ENCODE measurements at places on chromosomes 2 and 18.

- DNase-seq: no peak
Observed at GRCh38 chr2:138201286-138201685, 237.0 kb downstream of the HNMT start.

DNA sequence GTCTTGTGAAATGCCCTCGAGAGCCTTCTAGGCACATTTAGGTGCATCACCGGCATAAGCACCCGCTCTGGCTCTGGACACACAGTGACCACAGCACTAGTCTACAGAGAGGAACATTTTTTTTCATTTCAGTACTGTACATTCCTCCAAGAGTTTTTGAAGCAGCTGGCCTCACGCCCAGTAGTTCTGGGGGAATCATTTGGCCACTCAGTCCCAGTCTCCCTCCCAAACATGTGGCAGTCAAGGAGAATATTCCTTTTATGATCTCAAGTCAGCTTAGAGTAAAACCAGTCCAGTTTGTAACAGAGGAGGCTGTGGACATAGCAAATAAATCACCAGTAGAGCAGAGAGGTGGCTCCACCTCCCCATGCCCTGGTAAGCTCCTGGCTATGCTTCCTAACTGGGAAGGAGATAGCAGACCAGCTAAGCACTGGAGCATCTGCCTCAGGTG is 48.1 kb downstream of the KCNE4 start:
- DNase-seq: no peak

- DNase-seq: no peak
Observed at GRCh38 chr2:166269322-166269721, 106.4 kb downstream of the SCN9A start.

- no peak for DNase-seq
Observed at GRCh38 chr2:1811971-1812350, 67.6 kb upstream of the PXDN start.

- peak; percentile 81 for DNase-seq
Observed at GRCh38 chr2:64330281-64331113, 123.5 kb upstream of the LGALSL start.

DNA sequence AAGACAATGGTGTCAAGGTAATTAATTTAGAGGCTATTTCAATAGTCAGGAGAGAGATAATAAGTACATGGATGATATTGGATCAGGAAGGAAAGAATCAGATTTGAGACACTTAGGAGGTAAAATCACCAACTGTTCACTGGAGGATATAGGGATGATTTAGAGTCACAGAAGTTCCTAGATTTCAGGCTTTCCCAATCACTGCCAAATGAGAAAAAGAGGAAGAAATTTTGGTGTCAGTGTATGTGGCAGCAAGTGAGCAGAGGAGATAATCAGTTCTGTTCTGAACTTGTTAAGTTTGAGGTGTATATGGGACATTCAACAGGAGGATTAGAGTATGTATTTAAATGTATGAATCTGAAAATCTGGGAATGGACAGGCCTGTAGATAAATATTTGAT is 640.4 kb downstream of the NR4A2 start:
- no peak for DNase-seq

- DNase-seq: no peak
Observed at GRCh38 chr18:37572736-37573135, 7.1 kb upstream of the CELF4 start.

DNA sequence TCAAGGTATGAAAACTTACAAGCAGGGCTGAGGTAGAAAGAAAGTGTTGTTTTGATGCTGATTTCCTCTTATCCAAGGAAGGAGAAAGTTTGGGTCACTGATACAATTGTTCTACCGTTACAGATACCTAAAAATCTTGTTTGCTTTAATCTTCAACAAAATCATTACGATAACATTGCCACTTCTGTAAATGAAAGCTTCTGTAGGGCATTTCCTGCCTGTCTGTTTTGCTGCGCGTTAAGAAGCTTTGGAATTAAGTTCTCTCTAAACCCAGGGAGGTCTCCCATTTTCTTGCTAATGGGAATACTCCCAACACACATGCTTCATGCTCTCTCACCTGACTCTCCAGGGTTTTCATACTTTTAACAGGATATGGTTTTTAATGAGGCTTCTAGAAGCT is 258.5 kb downstream of the PTGR3 start:
- no peak for DNase-seq

- DNase-seq: no peak
Observed at GRCh38 chr2:199847181-199847864, 3.7 kb downstream of the FTCDNL1 start.

DNA sequence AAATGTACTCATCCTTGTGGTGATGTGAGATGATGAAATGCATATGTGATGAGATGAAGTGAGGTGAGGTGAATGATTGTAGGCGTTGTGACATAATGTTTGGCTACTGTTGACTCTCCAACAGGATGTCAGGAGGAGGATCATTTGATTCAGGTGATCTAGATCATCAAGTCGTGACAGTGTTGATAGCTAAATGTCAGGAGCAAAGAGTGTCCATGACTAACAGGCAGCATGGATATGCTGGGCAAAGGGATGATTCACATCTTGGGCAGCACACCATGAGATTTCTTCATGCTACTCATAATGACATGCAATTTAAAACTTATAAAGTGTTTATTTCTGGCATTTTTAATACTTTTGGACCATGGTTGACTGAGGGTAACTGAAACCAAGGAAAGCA is 40.2 kb upstream of the UBXN4 start:
- DNase-seq: peak; percentile 53

- DNase-seq: no peak
Observed at GRCh38 chr2:160479269-160479668, 14.3 kb downstream of the RBMS1 start.

DNA sequence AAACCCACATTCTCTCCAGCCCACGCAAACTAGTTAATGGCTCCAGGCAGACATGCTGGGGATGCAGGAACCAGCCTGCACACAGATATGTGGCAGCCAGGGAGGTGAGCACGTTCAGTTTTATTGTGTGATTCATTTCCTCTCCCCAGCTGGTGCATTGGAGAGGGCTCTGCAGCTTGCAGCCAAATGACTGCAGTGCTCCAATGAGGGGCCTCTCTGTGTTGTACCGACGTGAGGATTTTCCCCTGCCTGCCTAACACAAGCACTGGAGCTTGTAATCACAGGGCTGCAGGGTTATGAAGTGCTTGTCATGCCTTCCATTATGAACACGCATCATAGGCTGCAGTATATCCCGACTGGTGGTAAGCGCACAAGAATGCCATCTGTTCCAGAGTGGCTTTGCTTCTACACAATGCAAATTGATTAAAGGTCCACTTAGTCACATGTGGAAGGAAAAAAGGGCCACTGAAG is 92.3 kb upstream of the THUMPD2 start:
- peak; percentile 82 for DNase-seq

DNA sequence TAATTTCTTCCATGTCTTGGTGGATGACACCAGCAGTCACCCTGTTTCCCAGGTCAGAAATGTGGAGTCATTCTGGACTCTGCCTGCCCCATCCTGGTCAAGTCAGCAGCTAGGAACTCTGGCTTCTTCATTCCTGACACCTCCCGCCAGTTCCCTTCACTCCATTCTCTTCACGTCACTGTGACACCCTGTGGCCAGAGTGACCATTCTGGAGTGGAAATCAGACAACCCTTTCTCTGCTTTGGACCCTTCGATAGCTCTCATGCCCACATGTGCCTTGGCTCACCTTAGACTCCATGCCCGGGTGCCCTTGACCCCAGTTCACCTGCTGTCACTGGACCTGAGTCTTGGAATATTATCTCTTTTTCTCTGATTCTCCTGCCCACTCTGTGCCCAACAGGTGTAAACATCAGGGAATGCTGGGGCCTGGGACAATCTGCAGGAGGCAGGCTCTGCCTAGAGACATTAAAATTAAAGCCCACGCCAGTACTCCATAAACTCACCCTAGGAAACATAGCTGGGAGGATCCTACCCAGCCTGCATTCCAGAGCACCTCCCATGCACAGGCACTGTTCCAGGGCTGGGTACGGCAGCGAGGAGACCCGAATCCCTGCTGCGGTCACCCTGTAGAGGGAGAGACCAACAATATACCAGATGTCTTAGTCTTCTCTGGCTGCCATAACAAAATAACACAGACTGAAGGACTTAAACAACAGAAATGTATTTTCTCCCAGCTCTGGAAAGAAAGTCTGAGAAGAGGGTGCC is 41.1 kb upstream of the FAHD2A start:
- DNase-seq: no peak

DNA sequence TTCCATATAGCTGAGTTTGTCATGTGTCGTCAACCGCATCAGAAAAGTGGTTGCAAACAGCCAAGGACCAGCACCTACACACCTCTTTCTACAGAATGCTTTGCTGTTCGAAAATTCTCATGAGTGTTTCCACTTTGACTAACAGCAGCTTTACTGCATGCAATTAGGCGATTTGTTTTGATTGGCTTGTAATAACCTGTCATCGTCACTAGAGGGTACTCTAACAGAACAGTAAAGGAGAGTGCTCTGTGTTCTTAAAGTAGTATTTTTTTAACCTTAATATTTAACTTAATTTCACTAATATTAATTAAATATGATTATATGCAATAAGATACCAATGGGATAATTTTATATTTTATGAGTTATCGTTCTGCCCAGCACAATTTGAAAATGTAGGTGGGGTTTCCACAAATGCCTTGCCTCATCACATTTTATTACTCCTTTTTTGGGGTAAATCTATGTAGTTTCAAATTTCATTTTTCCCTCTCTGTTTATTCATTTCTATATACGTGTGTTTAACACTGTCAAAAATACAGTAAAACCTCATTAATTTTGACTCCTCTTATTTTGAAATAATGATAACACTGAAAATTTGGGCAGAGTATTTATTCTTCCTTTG is 502.2 kb downstream of the NRXN1 start:
- peak; percentile 68 for DNase-seq

- no peak for DNase-seq
Observed at GRCh38 chr2:161147856-161148255, 12.4 kb upstream of the TANK start.

- DNase-seq: peak; percentile 24
Observed at GRCh38 chr2:37627710-37628109, 43.7 kb downstream of the CDC42EP3 start.

- DNase-seq: peak; percentile 75
Observed at GRCh38 chr2:43024515-43025011, 201.8 kb downstream of the ZFP36L2 start.

GRCh38 chr18:8561123-8561910 is 47.9 kb upstream of the RAB12 start:
- no peak for DNase-seq

DNA sequence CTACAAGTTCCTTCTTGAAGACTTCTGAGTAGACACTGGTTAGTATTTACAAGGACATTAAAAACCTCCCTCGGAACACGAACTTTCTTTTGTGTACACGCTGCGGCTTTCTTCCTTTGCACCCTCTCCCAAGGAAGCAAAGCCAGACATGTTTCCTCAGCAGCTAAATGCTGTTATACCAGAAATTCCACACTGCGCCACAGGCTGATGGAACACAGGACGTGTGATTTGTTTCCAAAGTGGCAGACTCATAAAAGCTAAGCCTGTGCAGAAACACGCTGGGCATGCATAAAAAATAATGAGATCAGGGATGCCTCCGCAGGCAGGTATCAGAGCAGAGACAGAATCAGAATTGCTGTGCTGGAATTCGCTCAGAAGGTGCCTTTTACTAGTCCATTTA is 73.0 kb upstream of the RGPD5 start:
- DNase-seq: no peak
